ENCODE measurements at places on chromosomes 12 and 14. TPM values are rescaled to one million over a fixed set of nuclear protein-coding genes. Genes with fewer than 3 reads are reported as not detected.

DNA sequence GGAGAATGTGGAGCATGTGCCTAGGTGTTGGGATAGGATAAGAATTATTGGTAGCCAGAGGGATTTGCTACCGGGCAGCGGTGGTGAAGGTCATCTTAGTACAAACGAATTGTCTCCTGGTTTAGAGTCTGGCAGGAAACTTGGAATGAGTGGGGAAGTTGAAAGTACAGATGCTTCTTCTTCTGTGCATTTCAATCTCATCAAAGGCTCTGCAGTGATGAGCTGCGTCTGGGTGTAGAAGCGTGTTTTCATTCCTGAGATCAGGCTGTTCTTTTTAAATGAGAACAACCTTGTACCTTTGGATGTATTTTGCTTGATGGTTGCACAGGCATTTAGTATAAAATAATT, 2.1 kb downstream of the WNK1 start:
- H3K27ac ChIP-seq: peak overlapping the region; percentile 99
- DNase-seq: no peak
- H3K27me3 ChIP-seq: no peaks in the 10 kb centered on the region

The SLCO1B1 gene
- total RNA-seq: not detected

The PRH2 gene
- total RNA-seq: not detected

The RNASE1 gene
- total RNA-seq: 107 TPM

The B4GALNT1 gene
- total RNA-seq: 14.1 TPM

The RFX4 gene
- total RNA-seq: not detected

The ZCCHC8 gene
- 15.9 TPM for total RNA-seq

All from uterus (tissue), 4 donors.